Liver (tissue), 10 donors: ENCODE measurements at places on chromosomes 5 and 9. TPM values are rescaled to one million over a fixed set of nuclear protein-coding genes. Genes with fewer than 3 reads are reported as not detected.
A peak's percentile ranks its signal among the peaks of the same experiment; 100 is the strongest.

- no peak overlapping the region for H3K27ac ChIP-seq
- H3K27me3 ChIP-seq, result no peaks in the 10 kb centered on the region
- H3K4me3 ChIP-seq, result no peak overlapping the region
- no peak for DNase-seq
- H3K4me1 ChIP-seq, result no peaks in the 10 kb centered on the region
Observed at GRCh38 chr9:32004431-32005076, 379.9 kb upstream of the ACO1 start.

DNA sequence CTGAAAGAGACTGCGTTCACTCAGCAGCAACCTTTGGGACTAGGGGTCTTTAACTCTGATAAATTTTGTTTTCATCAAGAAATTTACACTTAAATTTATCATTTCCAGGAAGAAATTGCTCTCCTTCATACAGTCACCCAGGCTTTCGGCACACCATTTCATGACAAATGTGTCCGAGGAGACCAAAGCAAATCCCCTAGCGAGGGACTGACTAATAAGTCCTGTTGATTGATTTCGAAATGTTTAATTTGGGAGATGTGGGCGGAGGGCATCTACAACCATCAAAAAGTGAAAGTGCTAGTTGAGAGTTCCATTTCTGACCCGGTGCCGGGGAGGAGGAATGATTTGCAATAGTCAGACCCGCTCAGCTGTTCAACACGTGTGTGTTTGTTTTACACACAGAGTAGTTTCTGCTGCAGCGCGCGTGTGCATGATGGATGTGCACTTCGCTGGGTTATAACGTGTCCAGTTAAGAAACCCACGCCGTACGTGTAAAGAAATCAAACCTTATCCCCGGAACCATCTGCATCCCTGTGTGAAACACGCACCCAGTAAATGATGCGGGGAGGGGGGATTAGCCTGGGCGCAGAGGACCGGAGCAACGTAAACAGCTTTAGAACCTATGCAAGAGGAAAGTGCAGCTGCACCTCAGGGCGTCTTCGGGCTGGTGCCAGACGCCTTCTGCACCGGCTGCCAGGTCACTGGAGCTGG lies 845 bp upstream of the NR4A3 start:
- no peak for DNase-seq
- H3K36me3 ChIP-seq, result no peaks in the 10 kb centered on the region
- peaks cover 52% of the 10 kb centered on the region for H3K4me1 ChIP-seq
- H3K27ac ChIP-seq, result peak overlapping the region; percentile 96
- peak overlapping the region; percentile 60 for H3K4me3 ChIP-seq

- H3K27ac ChIP-seq, result no peak overlapping the region
- no peak overlapping the region for H3K4me3 ChIP-seq
- DNase-seq, result no peak
- no peaks in the 10 kb centered on the region for H3K27me3 ChIP-seq
Observed at GRCh38 chr9:99385814-99386279, 163.8 kb downstream of the SEC61B start.

DNA sequence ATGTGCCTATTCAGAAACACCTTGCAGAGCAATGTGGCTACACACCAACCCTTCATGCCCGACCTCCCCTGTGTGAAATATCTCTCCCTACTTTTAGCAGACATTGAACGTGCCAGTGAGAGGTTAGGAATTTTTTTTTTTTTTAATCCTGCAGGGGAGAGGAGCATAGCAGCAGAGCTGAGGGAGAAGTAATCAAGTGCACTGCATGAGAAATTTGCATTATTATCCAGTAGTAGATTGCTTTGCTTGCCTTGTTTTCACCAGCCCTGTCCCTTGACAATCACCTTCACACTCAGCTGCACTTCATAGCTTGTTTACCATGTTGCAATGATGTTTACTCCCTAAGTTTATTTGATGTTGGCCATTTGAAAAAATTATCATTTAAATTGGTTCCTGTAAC lies 489.6 kb upstream of the ZNF608 start:
- no peak overlapping the region for H3K27ac ChIP-seq
- no peak overlapping the region for H3K4me3 ChIP-seq
- DNase-seq, result no peak

The GCNT4 gene
- 0.26 TPM for polyA plus RNA-seq

GRCh38 chr5:132425009-132425937 lies 55.8 kb downstream of the SLC22A5 start:
- H3K4me1 ChIP-seq, result peaks cover 78% of the 10 kb centered on the region
- DNase-seq, result peak; percentile 33
- H3K4me3 ChIP-seq, result no peak overlapping the region
- no peaks in the 10 kb centered on the region for H3K36me3 ChIP-seq

DNA sequence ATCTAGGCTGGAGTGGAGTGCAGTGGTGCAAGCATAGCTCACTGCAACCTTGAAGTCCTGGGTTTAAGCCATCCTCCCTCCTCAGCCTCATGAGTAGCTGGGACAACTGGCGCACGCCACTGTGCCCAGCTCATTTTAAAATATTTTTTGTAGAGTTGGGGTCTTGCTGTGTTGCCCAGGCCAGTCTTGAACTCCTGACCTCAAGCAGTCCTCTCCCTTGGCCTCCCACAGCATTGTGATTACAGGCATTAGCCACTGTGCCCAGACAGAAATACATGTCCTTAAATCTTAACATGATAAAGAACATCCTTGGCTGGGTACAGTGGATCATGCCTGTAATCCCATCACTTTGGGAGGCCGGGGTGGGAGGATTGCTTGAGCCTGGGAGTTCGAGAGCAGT lies 6.7 kb downstream of the ZNF483 start:
- DNase-seq, result no peak
- no peak overlapping the region for H3K4me3 ChIP-seq
- H3K27ac ChIP-seq, result no peak overlapping the region
- H3K27me3 ChIP-seq, result no peaks in the 10 kb centered on the region

The ACSL6 gene
- polyA plus RNA-seq, result 1.8 TPM

- peak within 1 kb of the TSS; percentile 99 for H3K27ac ChIP-seq
- no peaks in the 10 kb centered on the region for H3K36me3 ChIP-seq
- H3K27me3 ChIP-seq, result peaks cover 3% of the 10 kb centered on the region
- peaks cover 27% of the 10 kb centered on the region for H3K4me1 ChIP-seq
- DNase-seq, result peak; percentile 73
- peak within 1 kb of the TSS; percentile 90 for H3K4me3 ChIP-seq
Observed at GRCh38 chr9:99821396-99822108, at the start of gene NR4A3. Gene NR4A3 (plus strand): TSS chr9:99821885. CDS start chr9:99828043, 6,158 bp downstream.
